Endothelial cell (in vitro differentiated cells): ENCODE measurements at places on chromosomes 3 and 15. TPM values are rescaled to one million over a fixed set of nuclear protein-coding genes. Genes with fewer than 3 reads are reported as not detected.

- no peak for DNase-seq
Measured at GRCh38 chr3:131328721-131329120, 52.9 kb upstream of the NUDT16 start.

Gene CORO2B
- 71.7 TPM for total RNA-seq

DNA sequence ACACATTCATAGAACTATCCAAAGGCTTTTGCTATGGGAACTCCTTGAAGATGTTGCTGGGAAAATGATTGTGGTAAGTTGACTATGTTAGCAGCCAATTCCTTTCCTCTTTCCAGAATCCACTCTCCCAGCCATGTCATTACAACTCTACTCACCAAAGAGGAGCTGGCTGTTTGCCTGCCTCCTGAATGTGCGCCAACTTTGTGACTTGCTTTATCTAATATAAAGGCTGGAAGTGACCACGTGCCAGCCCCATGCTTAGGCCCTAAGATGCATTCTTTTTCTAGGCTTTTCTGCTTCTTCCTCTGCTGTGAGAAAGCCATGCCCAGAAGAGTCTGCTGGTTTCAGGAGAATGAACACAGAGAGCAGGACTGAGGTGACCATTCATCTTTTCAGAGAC, 182.2 kb downstream of the GABRB3 start:
- DNase-seq, result no peak

DNA sequence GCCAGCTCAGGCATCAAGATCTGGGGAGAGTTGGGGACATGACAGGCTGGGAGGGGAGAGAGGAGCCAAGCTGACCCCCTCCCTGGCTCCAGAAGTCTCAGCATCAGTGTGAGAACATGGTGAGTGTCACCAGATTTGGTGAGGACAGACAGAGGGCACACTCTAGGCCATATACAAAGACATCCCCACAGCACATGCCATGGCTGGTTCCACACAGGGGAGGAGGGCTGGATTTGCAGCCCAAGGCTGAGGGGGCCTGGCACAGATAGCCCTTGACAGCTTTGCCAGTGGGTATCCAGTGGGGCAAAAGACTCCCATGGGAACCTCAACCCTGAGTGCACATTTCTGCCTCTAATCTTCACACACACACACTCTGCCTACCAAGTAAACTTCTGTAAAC, 10.1 kb upstream of the ANKRD63 start:
- no peak for DNase-seq

Gene SPTSSB
- total RNA-seq, result not detected

GRCh38 chr3:117128872-117129271, 419.3 kb downstream of the TUSC7 start:
- no peak for DNase-seq

DNA sequence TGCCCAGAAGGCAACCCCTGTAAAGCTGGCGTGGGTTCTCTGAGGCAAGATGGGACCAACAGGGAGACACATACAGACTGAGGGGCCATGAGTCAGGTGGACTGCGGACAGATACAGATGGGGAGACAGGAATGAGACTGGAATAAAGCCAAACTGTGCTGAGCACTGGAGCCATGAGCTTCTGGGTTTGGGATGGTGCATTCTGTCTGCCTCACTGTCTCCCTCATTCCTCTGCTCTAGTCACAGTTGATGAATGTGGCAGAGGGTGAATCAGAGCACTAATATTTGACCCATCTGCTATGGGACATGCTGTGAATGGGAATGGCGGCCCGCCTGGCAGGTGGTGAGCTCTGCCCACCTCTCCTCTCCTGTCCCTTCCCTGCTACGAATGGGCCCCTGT, 262.9 kb downstream of the EPHB1 start:
- no peak for DNase-seq

GRCh38 chr15:60121845-60122244, 117.7 kb downstream of the FOXB1 start:
- DNase-seq, result no peak

DNA sequence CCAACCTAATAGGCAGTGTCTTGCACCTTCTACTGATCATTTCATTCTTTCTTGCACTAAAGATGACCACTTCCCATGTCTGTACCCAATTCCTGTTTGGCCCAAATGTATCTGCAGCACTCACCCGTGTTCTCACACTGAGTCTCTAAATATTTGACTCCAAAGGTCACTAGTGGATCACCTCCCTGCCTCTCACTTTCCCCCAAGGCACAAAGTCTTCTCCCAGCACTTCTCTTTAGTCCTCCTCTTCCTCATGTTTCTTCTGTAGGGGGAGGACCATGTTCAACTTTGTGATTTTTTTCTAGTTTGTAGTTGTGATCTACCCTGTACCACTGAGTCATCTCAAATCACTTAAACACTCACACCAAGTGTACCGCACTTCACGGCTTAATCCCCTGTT, 13.9 kb downstream of the NR1I2 start:
- DNase-seq, result no peak

Gene ACAD11
- 20.0 TPM for total RNA-seq

- DNase-seq, result no peak
Measured at GRCh38 chr3:150265305-150265704, 142.8 kb upstream of the TSC22D2 start.

DNA sequence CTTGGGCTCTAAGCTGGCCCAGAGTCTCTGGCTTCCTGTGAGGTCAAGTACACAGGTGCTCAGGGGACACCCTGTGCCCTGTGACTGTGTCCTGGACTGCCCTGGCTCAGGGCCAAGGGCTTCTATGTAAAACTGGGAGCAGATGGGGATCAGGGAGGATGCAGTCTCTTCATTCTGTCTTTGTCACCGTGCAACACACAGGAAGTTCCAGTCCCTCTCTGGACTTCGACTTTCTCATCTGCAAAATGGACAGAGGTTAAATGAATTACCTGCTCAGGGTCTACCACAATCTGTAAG, 61.9 kb upstream of the TLE3 start:
- no peak for DNase-seq

DNA sequence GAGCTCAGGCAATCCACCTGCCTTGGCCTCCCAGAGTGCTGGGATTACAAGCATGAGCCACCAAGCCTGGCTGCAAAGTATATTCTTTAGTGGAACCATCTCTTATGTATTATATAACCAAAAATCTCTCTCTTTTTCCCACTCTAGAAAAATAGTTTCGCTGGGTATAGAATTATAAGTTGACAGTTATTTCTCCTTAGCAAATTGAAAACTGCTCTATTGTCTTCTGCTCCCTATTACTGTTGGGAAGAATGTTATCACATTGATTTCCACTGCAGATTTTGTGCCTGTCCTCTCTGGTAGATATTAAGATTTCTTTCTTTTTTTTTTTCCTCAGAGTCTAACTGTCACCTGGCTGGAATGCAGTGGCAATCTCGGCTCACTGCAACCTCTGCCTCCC, 10.2 kb upstream of the DHX30 start:
- DNase-seq, result no peak

DNA sequence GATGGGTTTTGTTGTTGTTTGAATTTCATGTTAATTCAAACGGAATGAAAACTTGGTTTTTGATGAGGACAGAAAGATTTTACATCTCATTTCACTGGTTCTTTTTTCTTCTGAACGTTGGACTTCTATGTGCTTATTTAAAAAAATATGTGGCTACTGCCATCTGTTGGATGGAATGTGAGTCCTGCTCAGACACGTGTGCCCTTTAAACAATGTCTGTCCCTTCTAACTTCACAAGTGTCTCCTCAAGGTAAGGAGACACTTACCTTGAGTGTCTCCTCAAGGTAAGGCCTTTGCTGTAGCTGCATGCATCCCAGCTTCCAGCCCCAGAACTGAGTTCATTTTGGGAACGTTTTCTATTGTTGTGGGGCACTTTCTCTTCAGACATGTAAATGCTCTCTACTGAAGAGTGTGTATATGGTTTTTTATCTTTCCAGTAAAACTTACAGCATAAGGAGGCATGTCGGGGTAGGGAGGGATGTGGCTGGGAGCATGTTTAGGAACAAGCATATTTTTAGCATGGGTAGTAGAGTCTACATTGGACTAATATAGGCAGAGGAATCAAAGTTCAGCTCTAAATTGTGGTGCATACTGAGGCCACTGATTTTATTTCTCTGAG, 63.1 kb upstream of the UBE3A start:
- peak; percentile 22 for DNase-seq

DNA sequence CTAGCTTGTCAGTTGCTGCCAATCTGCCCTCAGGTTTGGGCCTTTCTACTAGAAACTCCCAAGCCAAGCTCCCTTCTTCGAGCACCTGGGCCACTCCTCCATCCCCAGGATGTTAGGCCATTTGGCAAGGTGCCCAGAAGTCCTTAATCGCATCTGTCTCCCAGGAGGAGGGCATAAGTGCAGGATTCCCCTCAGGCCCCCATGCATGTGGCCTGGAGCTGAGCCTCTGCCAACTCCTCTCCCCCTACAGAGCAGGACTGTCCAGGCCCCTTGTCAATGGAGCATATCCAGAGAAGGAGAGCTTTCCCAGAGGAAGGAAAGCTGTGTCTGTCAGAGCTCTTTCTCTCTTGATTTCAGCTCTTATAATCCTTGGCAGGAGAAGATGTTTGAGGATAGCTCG, 182.6 kb upstream of the ROPN1 start:
- DNase-seq, result no peak

Gene ZNF35
- total RNA-seq, result 29.1 TPM

DNA sequence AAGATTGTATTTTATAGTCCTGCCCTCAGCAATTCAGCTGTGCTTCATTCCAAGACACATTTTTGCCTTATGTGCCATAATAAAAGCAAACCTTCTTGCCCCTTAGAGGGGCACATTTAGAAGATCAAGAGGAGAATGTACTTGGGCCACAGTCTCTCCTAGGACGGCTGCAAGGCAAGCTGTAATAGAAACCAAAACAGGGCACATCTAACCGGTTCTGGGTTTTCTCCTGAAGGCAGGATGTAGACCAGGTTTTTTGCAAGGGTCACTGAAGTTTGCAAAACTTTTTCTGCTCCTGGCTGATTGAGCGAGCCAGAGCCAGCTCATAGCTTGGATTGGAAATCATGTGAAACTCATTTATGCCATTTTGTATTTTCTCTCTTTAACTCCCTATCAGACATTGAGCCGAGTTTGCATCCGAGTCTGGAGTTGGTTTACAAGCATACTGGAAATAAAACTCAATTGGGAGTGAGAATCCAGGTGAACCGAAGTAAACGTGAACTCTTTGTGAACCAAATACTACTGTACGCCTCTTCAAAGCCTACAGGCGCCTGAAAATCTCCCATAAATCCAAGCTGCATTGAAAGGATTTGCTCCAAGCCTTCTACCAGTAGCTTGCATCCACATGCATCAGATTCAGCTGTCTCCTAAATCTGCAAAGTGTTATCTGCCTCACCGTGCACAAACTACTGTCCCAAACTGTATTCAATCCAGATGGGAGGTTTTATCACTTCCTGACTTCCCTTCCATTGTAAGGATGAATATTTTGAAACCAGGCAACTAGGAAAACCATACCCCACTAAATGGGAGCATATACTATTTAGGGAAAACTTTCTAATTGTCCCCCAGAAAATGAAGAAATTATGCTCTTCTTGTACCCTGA, 60.9 kb upstream of the TSC22D2 start:
- no peak for DNase-seq

- DNase-seq, result no peak
Measured at GRCh38 chr15:81336568-81336967, 12.6 kb upstream of the STARD5 start.

- DNase-seq, result no peak
Measured at GRCh38 chr15:33716025-33716424, 252.3 kb upstream of the CHRM5 start.

Gene HSPBAP1
- 11.6 TPM for total RNA-seq

- no peak for DNase-seq
Measured at GRCh38 chr15:99137877-99138276, 33.0 kb downstream of the SYNM start.

Gene APOD
- 5.0 TPM for total RNA-seq

- DNase-seq, result no peak
Measured at GRCh38 chr3:50340448-50341329, at the start of gene RASSF1. Gene RASSF1 (minus strand): TSS chr3:50340836. CDS start chr3:50340805, 31 bp downstream.

- no peak for DNase-seq
Measured at GRCh38 chr3:76765511-76765910, 274.4 kb upstream of the ROBO2 start.

DNA sequence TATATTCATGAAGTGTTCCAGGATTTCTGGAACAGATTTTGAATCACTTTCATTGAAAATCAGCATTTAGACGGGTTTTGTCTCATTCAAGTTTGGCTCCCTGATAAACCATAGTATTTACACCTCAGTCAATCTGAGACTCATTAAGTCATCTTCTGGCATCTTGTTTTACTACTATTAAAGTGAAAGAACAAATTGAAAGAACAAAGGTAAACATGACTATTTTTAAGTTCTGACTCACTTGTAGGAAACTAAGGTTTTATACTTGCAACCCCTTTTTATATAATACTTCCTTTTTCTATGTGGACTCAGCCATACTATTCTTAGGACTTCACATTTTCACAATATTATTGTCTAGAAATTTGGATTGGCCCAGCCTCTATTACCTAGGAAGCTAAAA, 854.4 kb downstream of the SQOR start:
- no peak for DNase-seq

Gene TLR9
- total RNA-seq, result not detected

Gene RPL4
- 3,652 TPM for total RNA-seq

Gene CCDC9B
- total RNA-seq, result 0.92 TPM

DNA sequence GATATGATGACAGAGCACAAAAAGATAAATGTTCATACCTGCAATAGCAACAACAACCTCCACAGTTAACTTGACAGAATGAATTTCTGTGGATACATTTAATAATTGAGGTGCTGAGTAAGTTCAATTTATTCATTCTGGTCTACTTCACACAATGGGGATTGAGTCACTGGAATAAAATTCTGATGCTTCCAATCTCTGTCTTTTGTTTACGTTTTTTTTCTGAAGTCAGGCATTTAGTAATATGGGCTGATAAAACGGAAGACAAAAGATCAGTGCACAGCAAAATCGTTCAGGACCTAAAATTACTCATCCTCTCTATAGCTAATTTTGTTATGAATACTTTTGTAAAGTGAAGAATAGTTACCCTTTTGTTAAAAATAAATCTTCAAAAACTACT, 565.9 kb upstream of the CCDC54 start:
- DNase-seq, result no peak

GRCh38 chr3:23455084-23455483, 252.0 kb downstream of the UBE2E2 start:
- DNase-seq, result no peak

- no peak for DNase-seq
Measured at GRCh38 chr3:52140000-52140399, 14.2 kb downstream of the POC1A start.

DNA sequence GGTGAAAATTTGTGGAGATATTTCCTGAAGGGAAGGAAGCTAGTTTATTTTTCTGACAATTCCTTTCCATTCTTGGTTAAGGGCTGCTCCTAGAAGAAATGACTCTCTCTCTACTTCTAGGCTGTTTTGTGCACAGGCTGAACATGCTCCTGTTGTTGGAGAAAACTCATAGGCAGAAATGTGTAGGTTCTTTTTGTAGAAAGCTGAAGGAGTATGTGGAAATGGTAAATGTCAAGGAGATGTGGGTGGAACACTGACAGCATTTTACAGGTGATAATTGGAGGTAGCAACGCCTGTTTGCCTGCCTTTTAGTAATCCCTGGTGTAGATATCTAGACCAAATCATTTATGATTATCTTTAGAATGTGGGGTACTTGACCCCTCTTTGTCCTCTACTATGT, 322.2 kb upstream of the TBC1D5 start:
- no peak for DNase-seq

Gene SOX14
- total RNA-seq, result 19.7 TPM

- no peak for DNase-seq
Measured at GRCh38 chr3:14404631-14405359, 2.4 kb downstream of the SLC6A6 start.

- no peak for DNase-seq
Measured at GRCh38 chr15:55222588-55222987, 25.8 kb upstream of the RSL24D1 start.

Gene ATP13A4
- 0.49 TPM for total RNA-seq
